ENCODE measurements at places on chromosomes 1 and 21. TPM values are rescaled to one million over a fixed set of nuclear protein-coding genes. Genes with fewer than 3 reads are reported as not detected.
A peak's percentile ranks its signal among the peaks of the same experiment; 100 is the strongest.

IFNLR1 gene
- total RNA-seq = 11.7 TPM

SPATA21 gene
- not detected for total RNA-seq

MIXL1 gene
- 0.38 TPM for total RNA-seq

FOXE3 gene
- not detected for total RNA-seq

CRNN gene
- total RNA-seq = not detected

GJA9 gene
- total RNA-seq = not detected

MRPS15 gene
- total RNA-seq = 59.4 TPM

CAMK2N1 gene
- 43.0 TPM for total RNA-seq

DNA sequence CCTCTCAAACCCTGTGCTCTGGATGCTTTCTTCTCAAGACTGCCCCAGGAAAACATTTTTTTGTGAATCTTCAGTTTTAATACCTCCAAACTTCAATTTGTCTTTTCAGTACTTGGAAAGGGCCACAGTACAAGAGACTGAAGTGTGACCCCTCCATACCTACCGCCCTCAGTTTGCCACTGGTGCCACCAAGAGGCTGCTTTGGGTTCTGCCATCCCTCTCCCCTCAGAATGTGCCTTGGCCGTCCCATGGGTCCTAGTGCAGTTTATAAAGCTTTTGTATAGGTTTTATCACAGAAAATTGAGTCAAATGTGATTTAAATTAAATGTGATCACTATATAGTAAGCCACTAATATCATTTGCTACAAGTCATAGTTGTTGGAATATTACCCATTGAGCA is 60.8 kb upstream of the PGD start:
- no peaks in the 10 kb centered on the region for H3K4me1 ChIP-seq
- H3K27ac ChIP-seq = no peak overlapping the region
- H3K27me3 ChIP-seq = no peaks in the 10 kb centered on the region
- peaks cover 87% of the 10 kb centered on the region for H3K36me3 ChIP-seq
- H3K4me3 ChIP-seq = no peak overlapping the region
- DNase-seq = no peak

- no peak for DNase-seq
- no peaks in the 10 kb centered on the region for H3K27me3 ChIP-seq
- H3K36me3 ChIP-seq = no peaks in the 10 kb centered on the region
- no peak overlapping the region for H3K4me3 ChIP-seq
These were observed 11.8 kb downstream of the TESK2 start for GRCh38 chr1:45479039-45479748.

DNA sequence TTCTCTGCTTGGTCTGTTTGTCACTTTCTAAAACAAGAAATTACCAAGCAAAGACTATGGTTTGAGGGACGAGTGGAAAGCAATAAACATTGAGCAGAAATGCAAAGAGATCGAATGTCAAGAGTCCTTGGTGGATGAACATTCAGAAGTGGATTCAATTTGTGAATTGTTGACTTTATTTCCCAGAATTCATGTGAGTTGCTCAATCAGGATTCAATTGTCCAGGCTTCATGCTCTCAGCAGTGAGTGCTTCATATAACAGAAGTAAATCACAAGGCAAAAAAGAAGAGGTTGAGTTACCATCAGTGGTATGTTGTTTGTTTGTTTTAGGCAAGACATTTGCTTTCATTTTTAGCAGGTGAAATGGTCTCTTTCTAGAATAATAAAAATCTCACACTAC is 31.9 kb downstream of the NGF start:
- H3K36me3 ChIP-seq = no peaks in the 10 kb centered on the region
- H3K4me1 ChIP-seq = no peaks in the 10 kb centered on the region

- DNase-seq = peak; percentile 68
- no peaks in the 10 kb centered on the region for H3K4me1 ChIP-seq
- H3K27me3 ChIP-seq = peaks cover 64% of the 10 kb centered on the region
- H3K27ac ChIP-seq = no peak within 1 kb of the TSS
- H3K4me3 ChIP-seq = peak within 1 kb of the TSS; percentile 11
- no peaks in the 10 kb centered on the region for H3K36me3 ChIP-seq
These were observed at the start of gene HPCA for GRCh38 chr1:32886004-32886827. HPCA (plus strand) TSS chr1:32886491; CDS start chr1:32888899, 2,408 bp downstream.

DNA sequence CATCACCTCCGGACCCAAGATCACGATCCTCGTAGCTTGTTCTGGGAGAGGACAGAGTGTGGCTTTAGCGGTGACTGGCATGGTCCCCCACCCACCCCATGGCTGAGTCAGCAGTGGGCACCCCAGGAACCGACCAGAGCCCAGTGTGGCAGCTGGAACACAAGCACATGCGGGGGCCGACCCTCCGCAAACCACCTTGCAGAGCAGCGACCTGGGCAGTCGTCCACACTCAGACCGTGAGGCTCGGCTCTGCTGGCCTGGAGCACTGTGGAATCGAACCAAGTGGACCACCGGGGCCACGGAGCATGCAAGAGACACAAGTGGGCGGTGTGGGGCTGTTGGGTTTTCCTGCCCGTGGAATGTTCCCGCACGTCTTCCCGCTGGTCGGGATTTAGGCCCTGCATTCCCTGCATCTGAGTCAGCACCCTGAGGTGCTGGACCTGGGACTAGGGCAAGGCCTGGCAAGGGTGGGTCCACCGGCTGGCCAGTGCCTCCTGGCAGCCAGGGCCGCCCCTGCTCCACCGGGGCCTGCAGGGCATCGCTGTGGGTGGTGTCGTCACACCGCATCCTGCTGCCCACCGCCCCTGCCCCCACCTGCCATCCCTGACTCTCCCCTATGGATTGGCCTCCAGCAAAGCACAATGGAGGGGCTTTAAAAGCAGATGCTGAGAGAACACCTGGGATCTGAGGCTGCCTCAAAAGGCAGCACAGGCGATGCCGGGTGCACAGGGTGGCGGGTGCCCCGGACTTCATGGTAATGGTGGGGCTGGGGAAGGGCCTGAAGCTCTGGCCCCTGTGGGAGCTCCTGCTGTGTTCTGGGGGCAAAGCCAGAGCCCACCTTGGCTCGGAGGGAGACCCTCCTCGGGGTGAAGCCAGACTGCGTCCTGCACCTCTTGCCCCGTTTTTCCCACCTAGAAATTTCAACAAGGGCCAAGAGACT is 18.5 kb downstream of the MORN1 start:
- H3K4me1 ChIP-seq = no peaks in the 10 kb centered on the region
- H3K27ac ChIP-seq = no peak overlapping the region
- peaks cover 7% of the 10 kb centered on the region for H3K36me3 ChIP-seq
- DNase-seq = peak; percentile 44

DNA sequence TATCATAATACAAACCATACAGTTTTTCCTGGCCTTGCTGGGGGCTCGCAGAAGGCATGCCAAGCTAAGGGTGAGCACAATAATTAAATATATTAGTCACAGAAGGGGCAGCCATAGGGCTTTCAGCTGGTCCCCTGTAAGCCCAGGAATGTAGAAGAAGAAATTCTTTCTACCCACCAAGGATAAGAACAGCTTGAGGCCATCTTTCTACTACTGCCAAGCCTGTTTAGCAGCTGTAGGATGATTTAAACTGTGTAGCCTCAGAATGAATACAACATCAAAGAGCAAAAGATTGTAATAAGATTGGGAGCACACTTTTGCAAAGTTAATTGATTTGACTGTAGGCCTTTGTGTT is 171.5 kb downstream of the LRRC7 start:
- H3K4me1 ChIP-seq = no peaks in the 10 kb centered on the region
- H3K27ac ChIP-seq = no peak overlapping the region
- H3K4me3 ChIP-seq = no peak overlapping the region
- no peaks in the 10 kb centered on the region for H3K27me3 ChIP-seq
- DNase-seq = no peak
- no peaks in the 10 kb centered on the region for H3K36me3 ChIP-seq

DNA sequence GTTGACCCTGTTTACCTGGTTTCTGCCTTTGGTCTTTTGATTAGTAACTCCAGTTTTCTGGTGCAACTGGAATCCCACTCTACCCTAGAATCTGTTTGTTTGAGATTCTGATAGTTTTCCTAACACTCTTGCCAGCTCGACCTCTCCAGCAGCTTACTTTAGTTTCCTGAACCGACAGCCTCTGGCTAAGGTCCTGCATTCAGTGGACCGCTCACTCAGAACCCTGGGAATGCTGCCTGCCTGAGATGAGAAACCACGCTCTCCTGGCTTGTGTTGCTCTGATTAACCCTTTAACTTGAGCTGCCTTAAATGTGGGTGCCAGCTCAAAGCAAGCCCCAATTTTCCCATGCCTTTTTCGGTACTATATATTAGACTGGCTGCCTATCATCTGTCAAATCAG is 45.3 kb upstream of the SIPA1L2 start:
- H3K4me1 ChIP-seq = no peaks in the 10 kb centered on the region
- H3K27ac ChIP-seq = no peak overlapping the region
- no peak overlapping the region for H3K4me3 ChIP-seq
- no peaks in the 10 kb centered on the region for H3K36me3 ChIP-seq
- no peak for DNase-seq
- H3K27me3 ChIP-seq = no peaks in the 10 kb centered on the region

- H3K4me3 ChIP-seq = no peak overlapping the region
- DNase-seq = no peak
- no peak overlapping the region for H3K27ac ChIP-seq
- H3K36me3 ChIP-seq = no peaks in the 10 kb centered on the region
- peaks cover 13% of the 10 kb centered on the region for H3K4me1 ChIP-seq
These were observed 33.9 kb upstream of the ATP2B4 start for GRCh38 chr1:203592730-203593129.

GRCh38 chr1:77742011-77742555 is 17.6 kb downstream of the USP33 start:
- DNase-seq = no peak
- no peak overlapping the region for H3K4me3 ChIP-seq
- H3K27ac ChIP-seq = no peak overlapping the region
- H3K36me3 ChIP-seq = peaks cover 34% of the 10 kb centered on the region
- no peaks in the 10 kb centered on the region for H3K27me3 ChIP-seq
- H3K4me1 ChIP-seq = no peaks in the 10 kb centered on the region

- no peaks in the 10 kb centered on the region for H3K4me1 ChIP-seq
- H3K36me3 ChIP-seq = peaks cover 8% of the 10 kb centered on the region
- H3K27ac ChIP-seq = no peak overlapping the region
These were observed 8.7 kb downstream of the NPHP4 start for GRCh38 chr1:5983361-5984103.

GRCh38 chr21:36803051-36803645 is 104.2 kb downstream of the SIM2 start:
- no peaks in the 10 kb centered on the region for H3K36me3 ChIP-seq
- no peak for DNase-seq
- H3K4me1 ChIP-seq = no peaks in the 10 kb centered on the region
- no peak overlapping the region for H3K4me3 ChIP-seq
- no peak overlapping the region for H3K27ac ChIP-seq

DNA sequence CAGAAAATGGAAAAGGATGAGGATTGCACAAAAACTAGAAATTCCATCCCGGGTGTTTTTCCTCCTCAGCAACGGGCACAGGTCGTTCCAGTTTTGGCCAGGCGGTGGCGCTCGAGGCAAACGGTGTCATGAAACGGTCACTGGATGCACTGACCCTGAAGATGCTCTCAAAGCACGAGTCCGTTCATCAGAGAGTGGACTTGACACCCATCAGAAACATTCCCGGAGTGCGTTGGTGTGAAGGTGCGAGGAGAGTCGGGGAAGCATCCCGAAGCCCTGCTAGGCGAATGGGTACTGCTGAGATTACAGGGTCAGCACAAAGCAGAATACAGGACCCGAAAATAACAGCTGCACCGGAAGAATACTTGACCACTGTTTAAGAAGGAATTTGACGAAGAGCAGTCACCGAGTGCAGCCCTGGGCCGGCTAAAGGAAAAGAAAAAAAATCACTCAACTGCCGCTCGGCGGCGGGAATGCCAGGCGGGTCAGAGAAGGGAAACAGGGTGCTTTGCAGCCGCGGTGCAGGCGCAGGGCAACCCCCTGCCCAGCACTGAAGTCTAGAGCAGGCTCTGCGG is 71.7 kb upstream of the ETS2 start:
- peak; percentile 89 for DNase-seq
- H3K4me3 ChIP-seq = peak overlapping the region; percentile 44
- no peaks in the 10 kb centered on the region for H3K27me3 ChIP-seq
- H3K27ac ChIP-seq = peak overlapping the region; percentile 82
- H3K4me1 ChIP-seq = peaks cover 12% of the 10 kb centered on the region

GRCh38 chr1:156696755-156697154 is 8.6 kb downstream of the CRABP2 start:
- no peaks in the 10 kb centered on the region for H3K36me3 ChIP-seq
- H3K27ac ChIP-seq = no peak overlapping the region
- H3K4me1 ChIP-seq = peaks cover 11% of the 10 kb centered on the region
- DNase-seq = no peak
- peaks cover 20% of the 10 kb centered on the region for H3K27me3 ChIP-seq
- H3K4me3 ChIP-seq = no peak overlapping the region

- no peaks in the 10 kb centered on the region for H3K4me1 ChIP-seq
- H3K27ac ChIP-seq = no peak overlapping the region
- no peak overlapping the region for H3K4me3 ChIP-seq
- no peak for DNase-seq
- no peaks in the 10 kb centered on the region for H3K36me3 ChIP-seq
These were observed 74.4 kb upstream of the GRIK3 start for GRCh38 chr1:37108596-37109188.

- peak overlapping the region; percentile 13 for H3K4me3 ChIP-seq
- peaks cover 6% of the 10 kb centered on the region for H3K4me1 ChIP-seq
- H3K27ac ChIP-seq = no peak overlapping the region
- DNase-seq = no peak
- no peaks in the 10 kb centered on the region for H3K27me3 ChIP-seq
These were observed 180.7 kb downstream of the ZBTB18 start for GRCh38 chr1:244231572-244232315.

- H3K36me3 ChIP-seq = no peaks in the 10 kb centered on the region
- H3K27me3 ChIP-seq = no peaks in the 10 kb centered on the region
- no peak overlapping the region for H3K27ac ChIP-seq
These were observed 307.0 kb downstream of the ST6GALNAC3 start for GRCh38 chr1:76381450-76382097.

GRCh38 chr1:6184083-6184783 is 4.1 kb upstream of the CHD5 start:
- H3K27me3 ChIP-seq = peaks cover 14% of the 10 kb centered on the region
- no peak overlapping the region for H3K27ac ChIP-seq
- no peak overlapping the region for H3K4me3 ChIP-seq
- DNase-seq = no peak
- peaks cover 35% of the 10 kb centered on the region for H3K36me3 ChIP-seq

DNA sequence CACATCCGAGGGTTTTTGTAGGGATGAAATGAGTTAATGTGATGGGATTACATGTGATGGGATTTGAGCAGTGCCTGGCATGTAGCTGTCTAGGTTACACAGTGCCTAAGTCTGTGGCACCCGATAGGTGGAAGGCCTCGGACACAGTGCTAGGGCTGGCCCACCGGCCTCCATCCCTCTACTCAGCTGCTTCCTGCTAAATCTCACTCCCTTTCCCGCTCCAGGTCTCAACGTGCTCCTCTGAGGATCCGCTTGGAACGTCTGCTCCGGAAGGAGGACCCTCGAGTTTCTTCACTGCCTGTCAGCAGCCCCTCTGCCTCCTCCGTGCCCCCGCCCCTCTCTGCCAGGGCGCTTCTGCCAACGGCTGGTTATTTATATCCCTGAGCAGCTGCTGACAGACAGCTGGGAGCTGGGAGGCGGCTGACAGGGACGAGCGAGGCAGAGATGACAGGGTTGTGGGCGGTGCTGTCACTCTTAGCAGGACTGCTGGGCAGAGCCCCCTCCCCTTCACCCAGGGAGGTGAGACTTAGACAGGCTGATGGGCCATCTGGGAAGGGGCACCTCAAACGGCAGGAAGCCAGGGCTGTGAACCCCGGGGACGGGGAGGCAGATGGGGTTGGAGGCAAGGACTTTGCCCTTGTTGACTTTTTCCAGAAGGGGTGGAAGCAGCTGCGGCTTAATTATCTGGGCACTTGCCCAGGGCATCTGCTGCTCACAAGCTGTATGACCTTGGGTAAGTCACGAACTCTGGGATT is 26.6 kb upstream of the LRRN2 start:
- no peak overlapping the region for H3K4me3 ChIP-seq
- H3K27me3 ChIP-seq = peaks cover 46% of the 10 kb centered on the region
- no peaks in the 10 kb centered on the region for H3K36me3 ChIP-seq
- H3K4me1 ChIP-seq = no peaks in the 10 kb centered on the region

GRCh38 chr1:72366466-72366865 is 84.1 kb upstream of the NEGR1 start:
- no peak for DNase-seq
- H3K36me3 ChIP-seq = no peaks in the 10 kb centered on the region
- no peak overlapping the region for H3K27ac ChIP-seq
- no peak overlapping the region for H3K4me3 ChIP-seq
- no peaks in the 10 kb centered on the region for H3K27me3 ChIP-seq
